ENCODE measurements at places on chromosomes 12 and 14.

- DNase-seq, result no peak
Measured at GRCh38 chr14:49992901-49993339, 100.0 kb downstream of the ARF6 start.

DNA sequence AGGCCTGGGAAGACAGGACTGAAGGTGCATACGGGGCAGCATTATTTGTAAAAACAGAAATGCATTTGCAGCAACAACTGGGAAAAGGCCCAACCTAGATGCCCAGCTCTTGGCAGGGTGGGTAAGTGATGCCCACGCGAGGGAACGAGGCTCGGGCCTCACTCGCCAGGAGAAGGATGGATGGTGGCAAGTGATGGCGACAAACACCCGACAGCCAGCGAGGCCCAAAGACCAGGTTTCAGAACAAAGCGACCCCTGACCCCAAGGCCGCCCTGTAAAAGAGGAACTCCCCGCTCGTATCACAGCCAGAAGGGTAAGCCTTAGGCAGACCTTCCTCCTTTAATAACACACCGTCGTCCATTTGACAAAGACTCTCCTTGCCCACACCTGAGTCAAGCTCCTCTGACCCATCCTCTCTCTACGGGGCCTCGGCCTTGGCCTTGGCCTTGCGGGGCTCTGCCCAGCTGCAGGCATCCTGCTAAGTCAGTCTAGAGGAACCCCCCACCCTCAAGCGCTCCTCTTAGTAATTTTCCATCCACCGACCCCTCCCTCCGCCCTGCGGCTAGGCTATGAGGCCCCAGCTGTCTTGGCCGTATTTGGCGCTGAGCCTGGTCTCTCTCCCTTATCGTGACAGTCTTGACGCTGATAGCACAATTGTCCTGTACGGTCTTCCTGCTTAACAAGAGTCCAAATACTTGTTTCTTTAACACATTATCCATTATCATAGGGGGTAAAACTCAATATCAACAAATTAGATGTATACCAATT, 80.2 kb downstream of the NCOR2 start:
- peak; percentile 73 for DNase-seq

GRCh38 chr12:26790645-26790994, 42.4 kb downstream of the ITPR2 start:
- no peak for DNase-seq

DNA sequence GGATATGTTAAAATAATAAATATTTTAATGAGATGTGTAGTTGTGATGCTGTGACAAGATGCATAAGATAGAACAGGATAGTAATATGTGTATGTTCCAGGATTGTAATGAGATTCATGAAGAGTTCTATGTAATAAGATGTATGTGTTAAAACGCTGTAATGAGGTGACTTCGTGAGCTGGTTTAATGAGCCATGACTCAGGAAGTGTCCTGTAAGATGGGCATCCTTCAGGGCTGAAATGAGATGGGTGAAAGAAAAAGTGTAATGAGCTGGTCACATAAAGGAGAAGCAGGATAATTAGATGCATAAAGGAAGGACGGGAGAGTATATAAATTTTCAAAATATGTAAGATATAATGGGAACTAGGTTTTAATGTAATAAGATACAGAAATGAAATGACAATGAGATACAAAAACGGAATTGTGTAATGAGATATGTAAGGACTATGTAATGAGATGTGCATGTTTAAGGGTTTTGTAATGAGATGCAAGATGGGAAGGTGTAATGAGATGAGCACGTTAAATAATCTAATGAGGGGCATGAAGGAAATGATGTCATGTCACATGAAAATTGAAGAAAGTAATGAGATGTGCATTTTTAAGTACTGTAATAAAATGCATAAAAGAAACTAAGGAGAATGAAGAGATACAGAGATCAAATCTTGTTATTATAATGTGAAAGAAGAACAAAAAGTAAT, 524.8 kb upstream of the STXBP6 start:
- DNase-seq, result no peak

GRCh38 chr12:122243965-122244364, 18.1 kb upstream of the DIABLO start:
- no peak for DNase-seq

- DNase-seq, result no peak
Measured at GRCh38 chr12:26245175-26245942, 50.0 kb downstream of the SSPN start.

DNA sequence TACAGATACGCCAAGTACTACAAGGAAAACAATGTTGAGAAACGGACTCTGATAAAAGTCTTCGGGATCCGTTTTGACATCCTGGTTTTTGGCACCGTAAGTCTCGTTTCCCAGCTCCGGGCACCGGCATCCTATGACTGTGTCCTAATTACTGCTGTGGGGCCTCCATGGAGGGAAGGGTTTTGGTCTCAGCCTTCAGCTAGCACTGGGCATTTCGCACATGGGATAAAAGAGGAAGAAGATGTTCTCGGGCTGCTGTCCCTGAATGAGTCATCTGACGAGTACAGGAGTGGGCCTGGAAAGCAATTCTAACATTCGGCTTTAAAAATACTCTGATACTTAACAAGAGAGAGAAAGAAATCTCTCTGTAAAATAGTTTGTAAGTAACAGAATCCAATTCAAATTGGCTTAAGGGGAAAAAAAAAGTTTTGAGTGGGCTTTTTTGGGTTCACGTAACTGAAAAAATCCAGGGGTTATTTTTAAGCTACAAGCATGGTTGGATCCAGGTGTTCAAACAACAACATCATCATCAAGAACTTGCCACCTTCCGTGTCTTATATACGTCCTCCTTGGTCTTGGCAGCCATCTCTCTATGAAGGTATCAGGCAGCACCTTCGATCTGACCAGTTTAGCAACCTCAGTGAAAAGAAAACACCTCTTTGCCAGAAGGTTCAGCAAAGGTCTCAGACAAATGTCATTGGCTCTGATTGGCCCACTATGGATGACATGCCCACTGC, 34.4 kb upstream of the P2RX4 start:
- DNase-seq, result peak; percentile 29

DNA sequence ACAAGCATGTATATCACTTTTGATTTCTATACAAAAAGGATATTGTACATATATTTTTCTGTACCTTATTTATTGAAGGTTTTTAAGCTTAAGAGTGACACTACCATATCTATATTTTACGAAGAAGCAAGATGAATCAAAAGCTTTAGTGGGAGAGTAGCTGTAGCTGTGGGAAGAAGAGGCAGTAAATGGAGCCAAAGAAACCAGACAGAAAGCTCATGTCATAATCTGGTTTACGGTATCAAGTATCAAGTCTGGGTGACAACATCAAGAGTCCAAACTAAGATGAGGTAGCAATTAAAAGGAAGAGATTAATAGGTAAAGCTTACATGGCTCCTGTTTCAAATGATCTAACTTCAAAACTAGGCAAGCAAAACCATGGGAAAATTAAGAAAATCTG, 54.8 kb downstream of the CEP83 start:
- no peak for DNase-seq

- DNase-seq, result no peak
Measured at GRCh38 chr12:107167756-107168155, 74.4 kb upstream of the CRY1 start.

DNA sequence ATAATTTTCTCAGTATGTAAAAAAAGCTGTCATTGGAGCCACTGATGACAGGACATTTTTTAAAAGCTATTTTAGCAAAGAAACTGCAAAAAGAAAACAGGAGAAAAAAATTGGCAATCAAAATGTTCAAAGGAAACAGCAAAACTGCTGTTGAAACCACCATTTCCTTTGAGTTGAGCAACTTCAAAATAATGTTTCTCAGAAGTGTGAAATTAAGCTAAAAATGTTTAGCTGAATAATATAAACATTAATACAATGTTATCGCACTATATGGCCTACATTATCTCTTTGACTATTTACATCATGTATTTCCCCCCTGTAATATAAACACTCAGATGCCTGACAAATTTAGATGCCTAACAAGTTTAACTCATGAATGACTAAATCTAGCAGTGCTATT, 23.4 kb upstream of the GLIPR1 start:
- no peak for DNase-seq

DNA sequence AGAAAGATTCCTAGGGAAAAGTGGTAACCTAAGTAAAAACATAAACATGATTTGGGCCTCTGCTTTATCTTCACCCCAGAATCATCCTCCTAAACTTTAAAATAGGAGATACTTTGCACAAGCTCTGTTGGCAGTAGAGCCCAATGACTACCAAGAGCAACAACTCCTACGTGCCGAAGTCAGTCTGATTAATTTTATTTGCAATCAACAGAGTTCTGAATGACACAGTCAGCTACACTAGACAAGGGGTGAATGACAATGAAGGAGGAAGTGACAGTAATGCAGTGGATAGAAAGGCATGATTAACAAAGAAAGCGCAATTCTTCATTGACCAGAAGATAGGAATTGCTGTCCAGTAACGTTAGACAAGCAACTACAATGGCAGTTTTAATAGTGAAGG, 957.9 kb upstream of the USP15 start:
- no peak for DNase-seq

GRCh38 chr14:55306938-55307589, 35.8 kb downstream of the FBXO34 start:
- no peak for DNase-seq

DNA sequence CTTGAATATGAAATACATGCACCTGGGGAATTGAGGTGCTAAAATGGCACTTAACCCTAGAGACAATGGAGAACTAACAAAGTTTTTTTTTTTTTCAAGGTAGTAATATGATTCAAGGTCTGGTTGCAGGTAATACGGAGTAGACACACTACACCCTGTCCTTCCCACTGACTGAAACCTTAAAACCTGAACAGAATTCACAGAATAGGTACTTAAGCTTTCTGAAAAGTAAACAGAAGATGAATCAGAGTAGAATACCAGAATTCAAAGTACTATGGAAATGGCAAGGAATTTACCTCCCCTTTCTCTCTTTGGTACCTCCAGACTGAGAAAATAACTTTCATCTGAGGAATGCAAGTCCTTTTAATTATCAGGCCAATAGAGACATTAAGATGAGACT, 87.2 kb downstream of the PAPLN start:
- DNase-seq, result no peak

- DNase-seq, result no peak
Measured at GRCh38 chr12:100251917-100252316, 15.0 kb downstream of the DEPDC4 start.

GRCh38 chr12:95412482-95413311, 61.3 kb upstream of the METAP2 start:
- DNase-seq, result no peak

GRCh38 chr14:75634848-75635247, 25.8 kb downstream of the ERG28 start:
- DNase-seq, result no peak

DNA sequence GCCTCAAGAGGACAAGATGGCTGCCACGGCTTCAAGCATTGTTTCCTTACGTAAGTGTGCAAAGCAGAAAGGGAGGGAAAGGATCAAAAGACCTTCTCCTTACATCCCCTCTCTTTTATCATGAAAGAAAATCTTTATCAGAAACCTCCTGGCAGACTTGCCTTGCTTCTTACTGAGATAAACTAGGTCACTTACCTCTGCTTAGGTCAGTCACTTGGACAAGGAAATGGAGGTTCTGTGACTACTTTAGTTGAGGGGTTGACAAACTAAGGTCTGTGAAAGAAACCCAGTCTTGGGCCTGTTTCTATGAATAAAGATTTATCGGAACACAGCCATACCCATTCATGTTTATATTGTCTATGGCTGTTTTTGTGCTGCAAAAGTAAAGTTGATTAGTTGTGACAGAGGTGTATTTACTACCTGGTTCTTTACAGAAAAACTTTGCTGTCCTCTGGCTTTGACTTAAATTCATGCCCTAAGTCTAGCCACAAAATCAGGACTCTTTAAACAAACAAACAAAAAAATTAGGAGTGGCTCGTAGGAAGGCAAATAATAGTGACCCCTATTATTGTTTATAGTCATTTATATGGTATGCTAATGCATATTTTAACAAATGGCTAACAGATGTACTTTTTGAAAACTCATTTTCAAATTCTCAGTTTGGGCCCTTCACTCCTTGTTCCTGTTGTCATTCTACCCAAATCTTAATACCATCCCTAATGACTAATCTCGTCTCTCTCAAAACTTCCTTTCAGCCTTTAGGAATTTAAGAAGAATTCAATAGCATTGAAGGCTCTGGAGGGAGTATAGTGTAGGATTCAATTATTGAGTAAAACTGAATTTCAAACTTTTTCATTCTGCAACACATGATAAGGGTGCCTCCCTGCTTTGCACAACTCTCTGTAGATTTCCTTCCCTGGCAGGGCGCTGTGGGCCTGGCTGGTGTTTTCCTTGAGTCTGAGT, 42.0 kb upstream of the ATP2B1 start:
- no peak for DNase-seq

- no peak for DNase-seq
Measured at GRCh38 chr14:95774265-95775160, 60.6 kb upstream of the TCL1A start.

- no peak for DNase-seq
Measured at GRCh38 chr12:22046968-22047390, 961 bp downstream of the CMAS start.

DNA sequence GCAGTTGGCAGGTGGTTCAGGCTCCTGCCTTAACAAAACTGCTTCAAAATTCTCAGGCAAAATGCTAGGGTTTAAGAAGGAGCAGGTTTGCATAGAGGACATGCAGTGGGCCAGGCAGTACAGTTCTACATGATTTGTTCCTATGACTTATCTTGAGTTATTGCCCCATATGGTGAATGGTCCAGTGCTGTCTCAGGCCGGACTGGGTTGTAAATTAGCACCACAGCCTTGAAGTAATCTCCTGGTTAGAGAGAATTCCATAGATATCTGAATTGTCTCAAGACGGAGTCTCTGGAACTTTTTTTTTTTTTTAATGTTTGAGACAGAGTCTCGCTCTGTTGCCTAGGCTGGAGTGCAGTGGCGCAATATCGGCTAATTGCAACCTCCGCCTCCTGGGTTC, 11.8 kb upstream of the PRPF39 start:
- no peak for DNase-seq

DNA sequence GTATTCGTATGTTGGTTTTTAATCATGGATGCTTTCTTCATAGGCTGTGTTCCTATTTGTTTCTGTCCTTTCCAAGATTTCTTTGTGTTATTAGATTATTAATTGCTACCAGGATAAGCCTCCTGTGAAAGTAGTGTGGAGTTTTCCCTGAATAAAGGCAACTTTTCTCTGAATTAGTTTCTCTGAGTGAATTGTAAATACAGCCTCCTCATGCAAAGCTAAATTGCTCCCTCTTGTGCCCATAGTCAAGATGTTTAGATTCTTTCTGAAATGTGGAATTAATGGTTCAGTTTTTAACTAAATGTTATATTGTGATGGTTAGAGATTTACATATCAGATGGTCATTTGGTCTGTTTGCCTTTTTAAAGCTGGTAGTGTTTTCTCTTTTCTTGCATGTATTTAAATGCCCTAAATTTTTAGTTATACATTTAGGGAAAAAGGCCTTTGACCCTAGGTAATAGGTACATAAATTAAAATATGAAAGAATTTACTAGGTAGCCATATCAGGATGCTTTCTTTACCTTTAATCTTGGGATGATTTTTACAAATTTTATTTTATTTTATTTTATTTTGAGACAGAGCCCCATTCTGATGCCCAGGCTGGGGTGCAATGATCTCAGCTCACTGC, 8.9 kb downstream of the APAF1 start:
- no peak for DNase-seq
